ENCODE measurements at places on chromosomes 13 and 19. TPM values are rescaled to one million over a fixed set of nuclear protein-coding genes. Genes with fewer than 3 reads are reported as not detected.

Gene SPRED3
- 4.9 TPM for polyA plus RNA-seq

Gene KLK12
- not detected for polyA plus RNA-seq

Gene ZNF792
- 3.7 TPM for polyA plus RNA-seq

Gene SLC25A30
- polyA plus RNA-seq: 3.9 TPM

Gene ATP4B
- not detected for polyA plus RNA-seq

Gene PDE4C
- 2.6 TPM for polyA plus RNA-seq

Gene PSPN
- 2.4 TPM for polyA plus RNA-seq

Gene NBEA
- polyA plus RNA-seq: 55.8 TPM

All from neural cell (in vitro differentiated cells).